CD4-positive, alpha-beta T cell treated with Interleukin-15 for 1 hour (primary cell): ENCODE measurements at places on chromosomes 13 and 19.

DNA sequence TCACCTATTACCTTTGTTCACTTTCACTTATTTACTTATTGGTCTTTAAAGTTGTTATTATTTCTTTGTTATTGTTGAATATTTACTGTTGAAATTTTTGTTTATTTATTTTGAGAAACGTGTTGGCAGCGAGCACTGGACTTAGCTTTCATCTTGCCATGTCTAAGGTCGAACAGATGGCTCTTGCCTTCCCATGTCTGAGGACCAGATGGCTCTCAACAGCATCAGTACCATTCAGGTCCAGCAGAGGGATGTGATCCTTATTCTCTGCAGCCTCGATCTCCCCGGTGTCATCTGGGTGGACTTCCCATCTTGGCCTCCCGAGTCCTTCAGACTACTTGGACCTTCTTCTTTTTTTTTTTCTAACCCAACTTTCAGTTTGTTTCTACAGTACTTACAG lies 1437.6 kb downstream of the UQCRFS1 start:
- no peak for DNase-seq

GRCh38 chr13:50408068-50408467 lies 392.8 kb downstream of the KCNRG start:
- DNase-seq, result no peak

DNA sequence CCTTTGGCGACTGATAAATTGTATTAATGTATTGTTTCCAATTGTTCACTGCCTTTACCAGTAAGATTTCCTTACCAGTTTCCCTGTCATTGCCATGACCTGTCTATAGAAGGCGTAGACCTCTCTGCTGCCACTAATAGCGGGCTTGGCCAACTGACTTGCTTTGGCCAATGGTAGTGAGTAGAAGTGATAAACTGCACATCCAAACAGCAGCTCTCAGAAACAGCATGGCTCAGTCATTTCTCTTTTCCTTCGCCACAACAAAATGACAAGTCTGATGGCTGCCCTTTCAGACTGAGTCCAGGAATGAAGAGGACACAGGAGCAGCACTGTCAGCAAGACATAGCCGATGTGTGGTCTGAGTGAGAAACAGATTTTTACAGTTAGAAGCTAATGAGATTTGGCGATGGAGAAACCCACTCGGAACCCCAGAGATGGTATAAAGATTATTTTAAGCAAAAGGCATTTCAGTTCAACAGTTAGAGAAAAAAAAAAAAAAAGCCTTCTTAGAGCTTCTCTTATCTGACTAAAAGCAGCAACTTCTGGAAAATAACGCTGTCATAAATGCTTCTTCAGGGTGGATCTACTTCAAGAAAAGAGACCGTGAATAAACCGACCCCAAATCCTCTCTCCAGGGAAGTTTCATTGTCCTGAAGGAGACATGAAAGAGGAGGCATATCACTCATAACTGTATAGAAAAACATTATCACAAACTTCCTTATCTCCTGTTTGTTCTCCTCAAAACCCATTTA lies 42.0 kb upstream of the TM9SF2 start:
- no peak for DNase-seq

- no peak for DNase-seq
These were observed 195.2 kb downstream of the TSHZ3 start for GRCh38 chr19:31154021-31154420.

GRCh38 chr13:25679936-25680335 lies 308.2 kb downstream of the ATP8A2 start:
- no peak for DNase-seq

DNA sequence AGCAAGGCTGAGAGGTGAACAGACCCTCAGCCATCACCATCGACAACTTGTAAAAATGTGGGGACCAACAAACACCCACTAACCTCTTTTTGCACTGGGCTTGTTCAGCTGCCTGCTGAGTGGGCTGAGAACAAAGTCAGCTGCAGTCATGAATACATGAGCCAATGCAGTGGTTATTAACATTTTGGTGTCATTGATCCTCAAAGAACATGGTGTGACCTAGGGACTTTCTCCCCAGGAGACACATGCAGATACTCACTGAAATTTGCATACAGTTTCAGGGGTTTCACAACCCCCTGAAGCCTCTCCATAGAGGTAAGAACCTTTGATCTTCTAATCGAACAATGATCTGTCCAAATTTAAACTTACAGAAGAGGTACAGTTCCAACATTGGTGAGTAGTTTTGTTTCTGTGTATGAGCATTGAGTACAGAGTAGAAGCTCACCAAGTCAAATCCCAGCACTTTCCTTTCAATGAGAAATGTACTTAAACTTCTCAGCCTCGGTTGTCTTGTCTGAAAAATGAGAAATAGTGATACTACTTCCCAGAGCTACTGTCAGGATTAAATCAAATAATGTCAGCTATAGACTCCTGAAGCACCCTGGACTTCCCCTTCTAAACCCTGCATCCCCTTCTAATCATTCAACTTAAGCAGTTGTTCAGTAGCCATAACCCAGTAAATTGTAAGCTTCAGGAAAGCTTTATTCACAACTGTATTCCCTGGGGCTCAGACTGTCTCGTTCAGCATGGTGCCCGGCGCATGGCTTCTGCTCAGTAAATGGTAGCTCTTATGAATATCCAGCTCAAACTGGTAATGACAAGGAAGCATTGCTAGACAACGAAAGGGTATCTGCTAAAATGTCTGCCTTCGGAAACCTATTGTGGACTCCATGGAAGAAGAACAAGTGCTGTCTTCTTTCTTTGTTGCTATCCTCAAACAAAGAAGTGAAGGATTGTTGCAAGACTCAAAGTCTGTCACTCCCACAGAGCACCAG lies 148.7 kb downstream of the FOXO1 start:
- no peak for DNase-seq

- peak; percentile 88 for DNase-seq
These were observed 9.6 kb downstream of the GIPR start for GRCh38 chr19:45677351-45678230.

DNA sequence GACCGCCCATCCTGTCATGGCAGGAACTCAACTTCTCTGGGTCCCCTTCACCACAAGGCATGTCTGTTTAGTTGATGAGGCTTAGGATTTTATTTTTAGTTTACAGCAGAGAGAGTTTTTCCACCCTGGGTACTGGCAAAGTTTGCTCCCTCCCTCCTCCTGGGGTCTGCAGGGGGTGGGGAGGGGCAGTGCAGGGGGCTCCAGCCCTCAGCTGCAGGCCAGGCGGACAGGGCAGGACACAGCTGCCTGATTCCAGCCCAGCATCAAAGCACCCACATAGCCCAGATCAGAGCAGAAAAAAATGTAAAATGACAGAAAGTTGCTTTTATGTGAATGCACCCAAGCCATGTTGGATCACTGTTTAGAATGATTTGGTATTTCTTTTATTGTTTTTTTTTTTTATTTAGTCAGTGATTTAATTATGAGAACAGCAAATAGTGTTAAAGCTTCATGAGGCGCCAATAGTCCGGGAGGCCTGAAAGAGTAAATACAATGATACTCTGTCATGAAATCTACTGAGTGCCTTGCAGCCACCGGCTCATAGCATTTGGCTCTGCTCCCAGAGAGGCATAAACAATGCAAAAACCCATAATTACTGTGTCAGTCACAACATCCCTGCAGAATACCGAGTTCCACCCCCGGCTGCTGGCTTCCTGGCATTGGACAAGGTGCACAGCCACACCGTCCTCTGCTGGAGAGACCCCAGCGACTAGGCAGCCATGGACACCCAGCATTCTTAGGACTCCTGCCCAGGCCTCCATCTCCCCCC lies 923.5 kb downstream of the UQCRFS1 start:
- no peak for DNase-seq

- DNase-seq, result no peak
These were observed 144.2 kb upstream of the ZNF507 start for GRCh38 chr19:32201211-32201610.

DNA sequence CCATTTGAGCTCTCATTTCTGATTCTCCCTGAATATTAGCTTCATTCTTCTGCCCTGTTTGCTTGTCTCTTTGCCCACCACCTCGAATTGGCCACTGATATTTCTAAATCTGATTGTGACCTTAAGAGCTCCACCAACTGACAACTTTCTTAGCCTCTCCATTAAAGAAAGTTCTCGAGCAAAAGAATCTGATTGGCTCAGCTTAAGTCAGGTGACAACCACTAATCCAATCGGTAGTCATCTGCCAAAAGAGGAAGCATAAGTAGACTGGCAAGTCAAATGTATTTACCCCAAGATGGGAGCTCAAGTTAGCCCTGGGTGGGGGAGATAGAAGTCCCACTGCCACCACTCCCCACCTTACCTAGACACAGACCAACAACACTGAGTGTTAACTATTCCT lies 41.5 kb downstream of the NOTCH3 start:
- DNase-seq, result no peak

DNA sequence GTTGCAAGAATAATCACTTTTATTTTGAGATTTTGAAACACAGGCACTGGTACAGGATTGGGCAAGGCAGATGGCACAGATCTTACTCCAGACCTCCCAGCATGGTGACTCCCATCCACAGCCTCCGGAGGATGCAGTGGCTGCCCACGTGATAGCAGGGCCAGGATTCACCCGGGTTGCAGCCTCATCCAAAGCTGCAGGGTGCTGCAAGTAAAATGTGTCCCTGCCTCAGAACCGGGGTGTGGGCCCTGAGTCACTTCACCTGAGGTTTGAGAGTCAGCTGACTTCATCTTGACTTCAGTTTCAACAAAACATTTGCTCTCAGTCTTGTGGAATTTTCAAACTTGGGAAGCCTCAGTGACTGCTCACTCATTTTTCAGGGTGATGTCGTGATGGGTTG lies 201.9 kb downstream of the FGF9 start:
- no peak for DNase-seq

- peak; percentile 29 for DNase-seq
These were observed 65.4 kb upstream of the WDFY2 start for GRCh38 chr13:51518827-51519226.

GRCh38 chr13:113762538-113762937 lies 3.5 kb downstream of the TMEM255B start:
- no peak for DNase-seq

GRCh38 chr19:39195755-39196154 lies 1.0 kb upstream of the NCCRP1 start:
- DNase-seq, result no peak

DNA sequence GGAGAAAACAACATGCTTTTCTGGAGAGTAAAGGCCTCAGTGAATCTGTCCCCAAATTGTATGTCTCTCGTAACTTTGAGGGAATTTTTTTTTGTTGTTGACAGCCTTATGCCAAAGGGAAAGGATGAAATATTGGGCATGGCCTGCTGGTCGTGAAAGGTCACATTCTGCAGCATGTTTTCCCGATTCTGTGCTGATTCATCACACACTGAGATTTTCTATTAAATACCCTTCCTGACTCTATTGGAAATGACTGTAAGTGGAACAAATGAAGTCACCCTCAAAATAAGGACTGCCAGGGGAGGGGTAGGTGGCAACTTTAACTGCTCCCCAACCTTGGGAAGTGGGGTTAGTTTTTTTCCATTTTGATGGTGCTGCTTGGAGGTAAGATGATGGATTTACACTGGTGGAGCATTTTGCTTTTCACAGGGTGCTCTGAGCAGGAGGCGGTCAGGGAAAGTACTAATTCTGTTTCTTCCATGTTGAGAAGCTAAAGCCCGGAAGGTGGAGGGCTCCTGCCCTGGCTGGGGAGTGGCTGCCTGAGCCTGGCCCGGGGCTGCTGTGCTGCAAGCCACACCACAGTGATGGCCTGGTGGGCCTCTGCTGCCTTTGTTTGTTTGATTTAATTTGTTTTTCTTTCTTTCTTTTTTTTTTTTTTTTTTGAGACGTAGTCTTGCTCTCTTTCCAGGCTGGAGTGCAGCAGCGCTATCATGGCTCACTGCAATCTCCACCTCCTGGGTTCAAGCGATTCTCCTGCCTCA lies 116.8 kb upstream of the SPATA13 start:
- no peak for DNase-seq
